Right forelimb (tissue), 1 donor: ENCODE measurements at places on chromosomes 6 and 20.

GRCh38 chr6:53647462-53648094, 18.0 kb downstream of the KLHL31 start:
- DNase-seq: no peak

- no peak for DNase-seq
These were observed 121.1 kb upstream of the HDGFL1 start for GRCh38 chr6:22448291-22448711.

DNA sequence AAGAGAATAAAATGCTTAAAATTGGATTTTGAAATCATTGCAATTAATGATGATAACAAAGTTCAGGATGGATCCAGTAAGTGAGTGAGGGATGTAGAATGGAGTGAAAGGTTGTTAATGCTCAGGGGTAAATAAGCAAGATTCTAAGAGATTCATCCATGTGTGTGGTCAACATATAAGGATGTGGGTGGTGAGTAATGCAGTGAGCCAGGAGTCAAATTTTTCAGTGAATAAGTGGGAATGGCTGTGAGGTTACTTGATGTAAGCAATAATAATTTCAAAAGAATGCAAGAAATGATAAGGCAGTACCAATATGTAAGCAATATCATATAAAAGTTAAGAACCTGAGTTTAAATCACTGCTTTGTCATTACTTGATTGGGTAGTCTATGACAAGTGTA, 207.5 kb upstream of the ADGRB3 start:
- no peak for DNase-seq

GRCh38 chr6:2818593-2818992, 23.1 kb downstream of the SERPINB1 start:
- no peak for DNase-seq

DNA sequence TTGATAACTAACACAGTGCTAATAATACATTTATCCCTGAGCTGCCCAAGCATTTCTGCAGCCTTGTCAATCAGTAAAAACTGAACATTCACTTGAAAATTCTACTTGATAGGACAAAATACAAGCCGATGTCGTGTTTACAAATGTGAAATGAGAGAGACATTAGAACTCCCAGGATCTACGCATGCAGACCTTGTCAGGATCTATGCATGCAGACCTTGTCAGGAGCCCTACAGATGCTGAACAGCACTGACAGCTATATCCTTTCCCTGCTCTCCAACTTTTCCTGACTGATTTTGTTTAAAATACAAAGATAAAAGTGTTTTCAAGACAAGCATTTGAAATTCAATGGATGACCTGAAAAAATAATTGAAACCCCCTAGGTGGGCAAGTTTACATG, 28.9 kb downstream of the INSM1 start:
- DNase-seq: no peak

DNA sequence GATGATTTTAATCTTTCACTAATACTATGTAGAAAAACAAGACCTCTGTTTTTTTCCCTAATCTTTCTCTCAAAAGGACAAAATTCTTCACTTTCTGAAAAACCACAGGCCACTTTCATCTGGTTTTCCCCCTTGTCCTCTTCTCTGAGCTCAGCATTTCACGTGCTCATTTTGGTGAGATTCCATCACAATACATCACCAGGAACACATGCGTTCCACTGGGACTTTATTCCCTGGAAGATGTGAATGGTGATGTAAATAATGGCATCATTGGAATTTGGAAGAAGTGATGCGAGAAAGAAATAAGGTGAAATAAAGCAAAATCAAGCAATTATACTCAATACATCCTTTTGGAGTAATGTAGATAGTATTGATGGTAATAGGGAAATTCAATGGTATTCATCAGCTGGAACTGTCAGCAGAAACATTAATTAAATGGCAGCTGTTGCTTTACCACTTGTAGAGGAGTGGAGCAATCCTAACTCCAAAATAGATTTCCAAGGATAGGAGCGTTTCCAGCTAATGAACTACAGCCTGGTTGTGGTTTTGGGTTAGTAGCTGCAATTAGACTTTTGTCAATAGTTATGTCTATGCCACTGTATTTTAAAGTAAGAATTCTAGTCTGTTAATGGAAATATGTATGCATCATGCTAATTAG, 11.5 kb downstream of the FILIP1 start:
- DNase-seq: no peak

DNA sequence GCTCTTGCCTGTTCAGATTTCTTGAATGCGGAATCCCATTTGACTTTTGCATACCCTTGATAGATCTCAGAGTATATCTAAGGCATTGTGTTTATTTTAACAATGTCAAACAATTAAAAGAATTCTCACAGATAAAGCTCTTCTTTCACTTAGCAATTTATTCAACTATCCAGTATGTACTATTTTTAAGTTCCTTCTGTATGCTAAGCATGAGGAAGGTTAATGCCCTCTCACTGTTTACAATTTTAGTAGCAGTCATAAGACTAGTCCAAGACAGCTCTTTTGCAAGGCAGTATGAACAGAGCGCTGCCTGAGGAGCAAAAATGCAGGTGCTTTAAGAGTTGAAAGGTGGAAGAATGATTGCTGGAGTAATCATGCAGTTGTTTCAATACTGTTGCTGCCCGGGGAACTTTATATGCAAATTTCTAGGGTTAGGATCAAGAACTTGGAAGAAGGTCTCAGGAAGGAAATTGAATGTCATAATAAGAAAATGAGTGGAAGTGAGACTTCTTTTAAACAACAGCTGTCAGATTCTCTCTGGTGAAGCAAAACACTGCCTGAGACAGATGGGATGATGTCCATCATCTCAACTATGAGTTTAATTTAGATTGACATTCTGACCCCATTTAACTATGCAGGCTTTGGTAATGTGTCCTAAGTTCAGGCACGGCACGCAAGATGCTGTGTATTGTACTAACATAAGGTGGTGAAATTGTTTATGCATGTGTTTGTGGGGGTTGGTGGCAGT, 1303.5 kb upstream of the CITED2 start:
- no peak for DNase-seq

DNA sequence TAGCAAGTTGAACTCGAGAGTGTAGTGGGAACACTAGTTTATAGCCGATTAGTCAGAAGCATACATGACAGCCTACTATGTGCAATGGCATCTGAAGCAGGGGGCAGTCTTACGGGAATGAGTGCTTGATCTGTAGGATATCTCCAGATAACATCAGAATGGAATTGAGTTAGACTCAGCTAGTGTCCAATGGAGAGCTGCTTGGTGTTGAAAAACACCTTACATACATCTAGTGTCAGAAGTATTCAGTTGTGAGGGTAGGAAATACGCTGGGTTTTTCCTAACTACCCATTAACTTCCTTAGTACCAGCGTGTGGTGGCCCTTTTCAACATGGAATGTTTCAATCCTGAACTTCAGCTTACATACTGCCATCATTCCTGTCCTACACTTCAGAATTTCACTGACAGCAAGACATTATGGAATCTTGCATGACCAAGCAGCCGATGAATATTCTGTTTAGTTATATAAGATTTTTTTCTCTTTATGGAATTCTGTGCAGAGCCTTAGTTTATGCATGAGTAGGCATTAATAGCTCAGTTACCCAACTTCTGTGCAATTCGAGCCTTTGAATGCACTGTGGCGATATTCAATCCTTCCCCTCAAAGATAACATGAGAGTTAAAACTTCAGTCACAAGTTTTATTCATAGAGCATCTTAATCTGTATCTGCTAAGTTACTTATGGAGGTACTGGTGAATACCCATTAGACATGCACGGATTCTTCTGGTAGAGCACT, 218.6 kb upstream of the MOCS1 start:
- DNase-seq: no peak

- DNase-seq: no peak
These were observed 4.3 kb downstream of the UBE2V1 start for GRCh38 chr20:50108556-50109235.

- DNase-seq: no peak
These were observed 148.2 kb upstream of the CITED2 start for GRCh38 chr6:139522511-139523220.

- no peak for DNase-seq
These were observed 42.3 kb downstream of the GNAS start for GRCh38 chr20:58894652-58895447.

GRCh38 chr6:36136034-36136433, 5.7 kb downstream of the MAPK13 start:
- no peak for DNase-seq

DNA sequence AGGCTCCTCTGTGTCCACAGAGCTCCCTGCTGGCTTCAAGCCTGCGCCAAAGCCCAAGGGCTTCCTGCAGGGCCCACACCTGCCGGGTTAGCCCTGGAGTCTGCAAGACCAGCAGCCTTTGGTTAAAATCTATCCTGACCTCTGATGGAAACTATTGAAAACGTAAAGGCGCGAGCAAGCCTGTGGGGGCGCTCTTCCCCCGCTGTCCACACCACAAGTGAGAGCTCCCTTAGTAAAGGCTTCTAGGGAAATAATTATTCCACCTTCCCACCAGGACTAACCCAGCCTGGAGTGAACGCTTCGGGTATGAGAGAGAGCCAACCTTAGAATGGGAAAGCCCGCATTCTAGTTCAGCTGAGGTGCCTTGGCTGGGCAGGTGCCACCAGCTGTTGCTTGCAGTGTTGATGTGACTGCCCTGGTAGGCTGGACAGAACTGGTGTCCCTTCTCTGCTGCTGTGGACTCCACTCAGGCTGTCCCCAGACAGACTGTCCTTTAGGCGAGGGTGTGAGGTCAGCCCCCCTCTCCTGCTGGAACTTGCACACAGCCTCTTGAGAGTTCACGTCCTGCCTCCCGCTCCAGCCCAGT, 68.7 kb downstream of the SYTL3 start:
- peak; percentile 58 for DNase-seq

DNA sequence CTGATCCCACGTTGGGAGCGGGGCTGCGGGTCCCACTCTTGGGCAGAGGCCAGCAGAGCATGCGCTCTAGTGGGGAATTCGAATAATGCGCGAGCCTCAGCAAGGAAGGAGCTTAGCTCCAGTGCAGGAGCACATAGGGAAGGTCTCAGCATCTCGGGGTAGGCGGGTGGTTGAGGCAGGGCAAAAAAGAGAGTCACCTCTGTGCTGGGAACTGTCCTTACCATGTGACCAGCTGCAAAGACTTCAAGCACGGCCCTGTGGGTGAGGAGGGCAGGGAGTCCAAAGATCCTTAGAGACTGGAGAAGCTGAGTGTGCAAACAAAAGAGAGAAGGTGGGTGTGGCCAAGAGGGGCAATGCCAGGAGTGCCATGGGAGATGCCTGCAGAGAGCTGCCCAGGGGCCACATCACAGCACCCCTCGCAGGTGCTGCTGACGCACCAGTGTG, 79.2 kb upstream of the CD93 start:
- peak; percentile 27 for DNase-seq

DNA sequence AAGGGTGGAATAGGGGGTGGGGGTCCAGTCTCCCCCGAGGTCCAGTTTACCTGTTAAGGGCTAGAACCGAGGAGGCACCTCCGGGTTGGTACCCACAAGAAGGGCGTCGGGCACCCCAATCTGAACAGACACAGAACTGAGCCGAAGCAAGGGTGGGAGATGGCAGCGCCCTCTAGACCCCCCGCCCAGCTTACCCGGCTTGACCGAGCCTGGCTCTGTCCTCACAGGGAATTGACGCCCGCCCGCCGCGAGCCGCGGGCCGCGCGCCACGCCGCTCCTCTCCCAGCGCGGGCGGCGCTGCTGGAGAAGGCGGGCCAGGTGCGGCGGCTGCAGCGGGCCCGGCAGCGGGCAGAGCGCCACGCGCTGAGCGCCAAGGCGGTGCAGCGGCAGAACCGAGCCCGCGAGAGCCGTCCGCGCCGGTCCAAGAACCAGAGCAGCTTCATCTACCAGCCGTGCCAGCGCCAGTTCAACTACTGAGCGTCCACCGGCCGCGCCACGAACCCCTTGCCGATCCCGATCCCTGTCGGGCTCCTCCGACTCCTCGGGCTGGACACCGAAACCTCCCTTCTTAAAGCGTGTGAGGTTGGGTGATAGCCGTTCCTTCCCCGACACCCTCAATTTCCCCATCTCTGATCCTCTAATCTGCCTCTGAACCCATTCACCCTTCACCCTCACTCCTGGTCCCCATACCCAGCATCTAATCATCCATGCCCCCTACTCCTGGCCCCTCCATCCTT, 5.9 kb downstream of the TP53INP2 start:
- DNase-seq: peak; percentile 85

- DNase-seq: no peak
These were observed 277.0 kb downstream of the CDKAL1 start for GRCh38 chr6:20811109-20811761.

- DNase-seq: no peak
These were observed 157.9 kb upstream of the STXBP5 start for GRCh38 chr6:147046141-147046877.

- DNase-seq: no peak
These were observed 85.2 kb upstream of the ANKEF1 start for GRCh38 chr20:9949563-9949962.

DNA sequence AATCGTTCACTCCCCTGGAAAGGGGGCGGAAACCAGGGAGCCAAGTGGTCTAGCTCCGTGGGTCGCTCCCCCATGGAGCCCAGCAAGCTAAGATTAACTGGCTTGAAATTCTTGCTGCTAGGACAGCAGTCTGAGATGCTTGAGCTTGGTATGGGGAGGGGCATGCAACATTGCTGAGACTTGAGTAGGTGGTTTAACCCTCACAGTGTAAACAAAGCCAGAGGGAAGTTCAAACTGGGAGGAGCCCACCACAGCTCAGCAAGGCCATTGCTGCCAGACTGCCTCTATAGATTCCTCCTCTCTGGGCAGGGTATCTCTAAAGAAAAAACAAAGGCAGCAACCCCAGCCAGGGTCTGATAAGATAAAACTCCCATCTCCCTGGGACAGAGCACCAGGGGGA, 43.2 kb downstream of the COL21A1 start:
- no peak for DNase-seq

DNA sequence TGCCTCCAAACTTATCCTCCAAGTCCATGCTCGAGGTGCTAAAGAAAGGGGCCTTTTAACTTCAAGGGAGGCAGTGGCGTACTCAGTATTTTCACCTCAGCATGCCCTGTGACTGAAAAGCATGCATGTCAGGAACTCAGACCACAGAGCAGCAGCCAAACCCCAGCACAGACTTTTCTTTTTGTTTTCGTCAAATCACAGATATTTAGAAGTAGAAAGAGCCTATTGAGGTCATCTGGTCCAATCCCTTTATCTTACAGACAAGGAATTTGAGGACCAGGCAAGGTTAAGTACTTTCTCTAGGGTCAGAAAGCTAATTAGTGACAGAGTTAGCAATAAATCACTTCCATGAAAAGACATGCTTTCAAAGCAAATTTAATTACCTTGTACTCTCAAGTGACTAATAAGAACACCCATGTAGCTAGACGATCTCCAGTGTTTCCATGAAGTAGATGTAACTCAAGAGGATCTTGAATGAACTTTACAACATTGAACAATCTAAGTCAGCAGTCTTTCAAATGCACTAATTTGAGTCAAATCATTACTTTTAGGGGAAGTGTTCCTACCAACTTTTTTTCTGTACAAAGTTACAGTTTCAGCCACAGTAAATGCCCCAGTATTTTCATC, 35.9 kb downstream of the MOXD1 start:
- no peak for DNase-seq

DNA sequence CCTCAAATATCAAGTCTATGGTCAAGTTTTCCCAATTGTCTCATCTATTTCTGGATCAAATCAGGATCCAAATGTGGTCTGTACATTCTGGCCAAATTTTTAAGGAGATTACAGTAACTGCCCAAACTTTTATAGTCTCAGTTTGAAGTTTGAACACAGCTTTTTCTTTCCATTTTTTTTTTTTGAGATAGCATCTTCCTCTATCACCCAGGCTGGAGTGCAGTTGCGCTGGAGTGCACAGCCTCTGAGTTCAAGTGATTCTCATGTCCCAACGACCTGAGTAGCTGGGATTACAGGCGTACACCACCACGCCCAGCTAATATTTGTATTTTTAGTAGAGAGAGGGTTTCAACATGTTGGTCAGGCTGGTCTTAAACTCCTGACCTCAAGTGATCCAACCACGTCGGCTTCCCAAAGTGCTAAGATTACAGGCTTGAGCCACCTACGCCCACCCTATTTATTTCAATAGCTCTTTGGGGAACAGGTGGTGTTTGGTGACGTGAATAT, 84.9 kb upstream of the CARMIL1 start:
- no peak for DNase-seq
